ENCODE measurements at places on chromosomes 16 and 17. TPM values are rescaled to one million over a fixed set of nuclear protein-coding genes. Genes with fewer than 3 reads are reported as not detected.

CDH1 gene
- polyA plus RNA-seq: 1.7 TPM

MYO15A gene
- polyA plus RNA-seq: 0.88 TPM

ASPA gene
- not detected for polyA plus RNA-seq

ACSF3 gene
- polyA plus RNA-seq: 19.1 TPM

LRRC46 gene
- 0.57 TPM for polyA plus RNA-seq

E4F1 gene
- polyA plus RNA-seq: not detected

C17orf107 gene
- 1.2 TPM for polyA plus RNA-seq

KRT24 gene
- not detected for polyA plus RNA-seq

PRMT7 gene
- 56.0 TPM for polyA plus RNA-seq

DLX4 gene
- 0.12 TPM for polyA plus RNA-seq

DNA sequence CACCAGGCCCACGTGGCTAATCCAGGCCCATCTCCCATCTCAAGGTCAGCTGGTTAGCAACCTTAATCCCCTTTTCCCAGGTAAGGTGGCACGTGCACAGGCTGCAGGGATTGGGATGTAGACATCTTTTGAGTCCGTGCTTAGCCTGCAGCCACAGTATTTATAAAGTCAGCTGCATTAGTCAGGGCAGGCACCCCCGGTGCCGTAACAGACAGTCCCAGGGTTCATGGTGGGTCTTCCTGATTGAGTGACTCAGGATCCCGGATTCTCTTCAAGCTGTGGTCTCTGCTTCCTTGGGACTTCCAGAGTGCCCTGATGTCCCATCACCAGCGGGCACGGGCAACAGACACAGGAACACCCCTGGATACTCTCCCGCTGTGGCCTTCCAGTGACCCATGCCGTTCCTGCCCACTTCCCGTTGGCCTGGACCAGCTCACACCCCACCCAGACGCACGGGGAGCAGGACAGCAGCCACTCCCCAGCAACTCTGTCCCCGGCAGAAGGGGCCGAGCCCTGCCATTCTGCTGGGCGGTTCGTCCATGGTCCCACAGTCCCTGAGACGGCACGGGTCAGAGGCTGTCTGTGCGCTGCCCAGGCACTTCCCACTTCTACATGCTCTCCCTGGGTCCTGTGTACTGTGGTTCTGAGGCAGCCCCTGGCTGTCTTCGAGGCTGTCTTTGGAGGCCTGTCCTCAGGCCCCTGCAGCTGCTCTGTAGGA, 248.6 kb upstream of the GSE1 start:
- no peak for DNase-seq

GRCh38 chr17:9266697-9267117, 245.4 kb downstream of the NTN1 start:
- DNase-seq: no peak

DNA sequence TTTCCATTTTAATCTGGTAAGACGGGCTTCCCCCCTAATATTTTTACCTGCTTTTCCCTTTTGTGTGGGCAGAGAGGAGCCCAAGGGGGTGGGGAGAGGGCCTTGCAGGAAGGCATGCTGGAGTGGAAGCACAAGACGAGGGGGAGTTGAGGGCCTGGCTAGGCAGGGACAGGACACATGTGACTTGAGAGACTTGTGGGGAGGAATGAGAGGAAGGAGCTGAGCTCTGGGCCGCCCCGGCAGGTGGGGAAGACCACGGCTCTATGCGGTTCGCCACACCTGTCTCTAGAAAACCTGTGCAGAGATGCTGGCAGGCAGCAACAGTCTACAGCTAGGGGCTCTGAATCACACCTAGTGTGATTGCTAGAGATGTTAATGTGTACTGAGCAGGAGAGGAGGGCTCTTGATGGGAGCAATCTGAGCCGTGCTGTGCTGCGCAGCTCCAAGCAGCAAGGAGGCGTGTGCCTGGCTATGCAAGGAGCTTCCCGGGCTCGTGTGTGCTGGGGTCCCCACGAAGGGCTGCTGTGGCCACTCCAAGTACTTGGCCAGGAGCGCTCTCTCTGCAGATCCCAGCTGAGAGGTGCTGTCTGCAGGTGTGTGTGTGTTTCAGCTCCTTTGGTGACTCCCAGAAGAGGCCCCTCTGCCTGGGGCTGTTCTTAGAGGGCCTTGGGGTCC, 50.2 kb downstream of the PDPK1 start:
- DNase-seq: no peak

DNA sequence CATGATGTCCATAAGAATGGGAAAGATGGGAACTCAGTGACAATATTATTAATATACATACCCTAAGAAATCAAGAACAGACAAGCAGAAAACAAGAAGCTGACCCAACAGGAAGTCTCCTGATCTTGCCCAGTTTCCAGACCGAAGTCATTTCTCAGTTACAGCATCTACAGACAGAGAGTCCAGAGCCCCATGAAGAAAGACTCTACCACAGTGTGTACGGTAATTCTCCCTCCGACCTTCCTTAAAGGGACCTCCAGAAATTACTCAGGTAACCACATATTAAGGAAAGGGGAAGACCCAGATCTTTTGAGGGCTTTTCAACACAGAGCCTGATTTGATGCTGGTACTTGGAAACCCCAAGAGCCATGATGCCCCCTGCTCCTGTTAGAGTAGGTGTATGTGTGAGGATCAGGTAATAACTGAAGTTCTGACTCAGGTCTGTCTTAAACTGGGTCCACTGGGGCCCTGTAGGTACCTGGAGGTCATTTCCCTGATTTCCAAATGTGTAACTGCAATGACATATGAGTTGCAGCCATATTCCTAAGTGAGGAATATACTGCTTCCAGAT, 132.4 kb downstream of the ABCA8 start:
- no peak for DNase-seq

DNA sequence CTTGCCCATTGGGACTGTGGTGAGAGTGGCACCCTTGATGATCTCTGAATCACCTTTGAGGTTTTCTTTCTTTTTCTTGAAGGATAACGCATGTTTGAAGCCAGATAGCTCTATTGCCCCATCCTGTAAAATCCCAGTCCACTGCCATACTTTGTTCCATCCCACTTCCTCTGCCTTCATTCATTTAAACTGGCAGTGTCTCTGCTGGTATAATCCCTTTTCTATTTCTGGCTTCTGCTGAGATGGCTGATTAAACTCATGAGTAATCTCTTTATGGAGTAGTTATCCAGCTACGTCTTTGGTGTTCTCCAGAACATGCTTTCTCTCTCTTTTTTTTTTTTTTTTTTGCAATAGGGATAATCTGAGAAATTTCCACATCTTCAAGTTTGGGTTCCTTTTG, 656.5 kb upstream of the SALL1 start:
- no peak for DNase-seq

DNA sequence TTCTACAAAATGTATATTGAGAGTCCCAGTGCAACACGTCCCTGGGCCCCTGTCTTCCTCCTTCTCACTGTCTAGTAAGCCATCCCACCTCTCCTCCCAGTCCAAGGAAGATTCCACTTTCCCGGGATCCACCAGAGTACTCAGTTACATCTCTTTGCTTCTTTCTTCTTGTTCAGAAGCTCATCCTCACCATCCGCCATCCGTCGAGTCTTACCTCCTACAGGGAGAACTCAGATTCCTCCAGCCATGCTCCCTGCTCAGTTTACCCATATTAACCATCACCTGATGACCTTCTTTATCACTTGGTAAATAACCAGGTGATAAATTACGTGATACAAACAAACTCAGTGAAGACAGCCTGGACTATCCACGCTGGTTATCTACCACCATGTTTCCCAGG, 57.1 kb downstream of the CYTH1 start:
- DNase-seq: no peak

GRCh38 chr16:72317446-72317845, 145.5 kb upstream of the PMFBP1 start:
- DNase-seq: peak; percentile 12

DNA sequence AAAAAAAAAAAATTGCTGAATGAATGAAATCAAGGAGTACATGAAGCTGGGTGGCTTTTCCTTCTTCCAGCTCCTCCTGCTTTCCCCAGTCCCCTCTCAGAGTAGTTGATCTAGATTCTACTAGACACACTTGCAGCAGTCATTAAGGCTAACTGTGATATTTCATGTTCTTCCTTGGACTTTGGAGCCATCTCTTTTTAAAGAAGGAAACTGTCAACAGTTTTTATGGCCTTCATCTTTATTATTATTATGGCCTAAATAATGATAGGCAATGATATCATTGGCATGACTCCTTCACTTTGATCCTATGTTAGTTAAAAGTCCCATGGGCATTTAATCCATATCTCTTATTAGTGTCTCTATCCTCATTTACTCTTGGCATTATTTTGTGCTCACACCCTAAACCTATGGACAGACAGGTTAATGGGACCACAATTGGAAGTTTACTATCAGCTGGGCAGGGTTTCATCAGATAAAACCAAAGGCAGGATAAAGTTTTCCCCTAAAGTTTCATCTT, 9.7 kb downstream of the C17orf78 start:
- DNase-seq: no peak

- DNase-seq: no peak
These were observed 82.4 kb downstream of the DNAH17 start for GRCh38 chr17:78494696-78495330.

- DNase-seq: no peak
These were observed 72.1 kb downstream of the BMERB1 start for GRCh38 chr16:15506441-15506840.

- DNase-seq: peak; percentile 27
These were observed 52.6 kb downstream of the RBFOX3 start for GRCh38 chr17:79558091-79558900.

DNA sequence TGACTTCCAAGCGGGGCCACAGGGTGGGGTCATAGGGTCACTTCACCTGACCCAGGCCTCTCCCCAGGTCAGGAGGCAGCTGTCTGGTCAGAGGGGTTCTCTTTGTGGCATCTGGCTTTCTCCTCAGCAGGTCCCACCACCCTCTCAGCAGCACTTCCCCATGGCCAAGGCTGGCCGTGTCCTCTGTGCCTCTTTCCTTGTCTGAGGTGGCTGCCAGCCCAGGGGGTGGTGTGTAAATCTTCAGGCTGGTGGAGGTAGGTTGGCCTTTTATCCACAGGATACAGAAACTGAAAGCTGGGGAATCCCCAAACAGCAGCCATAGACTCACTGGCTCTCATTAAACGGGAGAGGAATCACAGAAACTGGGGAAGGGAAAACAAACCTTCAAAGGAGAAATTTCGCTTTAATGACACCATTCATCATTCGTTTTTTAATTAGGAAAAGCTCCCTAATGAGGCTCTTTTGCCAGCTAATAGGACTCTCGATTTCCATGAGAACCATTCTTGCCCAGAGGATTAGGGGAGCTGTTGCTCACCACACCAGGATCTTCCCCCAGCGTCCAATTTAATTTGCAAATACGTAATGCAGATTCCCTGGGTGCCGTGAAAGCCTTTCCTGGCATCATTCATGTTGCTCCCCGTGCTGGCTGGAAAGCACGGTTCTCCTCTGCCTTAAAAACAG, 18.0 kb downstream of the C17orf75 start:
- no peak for DNase-seq

DNA sequence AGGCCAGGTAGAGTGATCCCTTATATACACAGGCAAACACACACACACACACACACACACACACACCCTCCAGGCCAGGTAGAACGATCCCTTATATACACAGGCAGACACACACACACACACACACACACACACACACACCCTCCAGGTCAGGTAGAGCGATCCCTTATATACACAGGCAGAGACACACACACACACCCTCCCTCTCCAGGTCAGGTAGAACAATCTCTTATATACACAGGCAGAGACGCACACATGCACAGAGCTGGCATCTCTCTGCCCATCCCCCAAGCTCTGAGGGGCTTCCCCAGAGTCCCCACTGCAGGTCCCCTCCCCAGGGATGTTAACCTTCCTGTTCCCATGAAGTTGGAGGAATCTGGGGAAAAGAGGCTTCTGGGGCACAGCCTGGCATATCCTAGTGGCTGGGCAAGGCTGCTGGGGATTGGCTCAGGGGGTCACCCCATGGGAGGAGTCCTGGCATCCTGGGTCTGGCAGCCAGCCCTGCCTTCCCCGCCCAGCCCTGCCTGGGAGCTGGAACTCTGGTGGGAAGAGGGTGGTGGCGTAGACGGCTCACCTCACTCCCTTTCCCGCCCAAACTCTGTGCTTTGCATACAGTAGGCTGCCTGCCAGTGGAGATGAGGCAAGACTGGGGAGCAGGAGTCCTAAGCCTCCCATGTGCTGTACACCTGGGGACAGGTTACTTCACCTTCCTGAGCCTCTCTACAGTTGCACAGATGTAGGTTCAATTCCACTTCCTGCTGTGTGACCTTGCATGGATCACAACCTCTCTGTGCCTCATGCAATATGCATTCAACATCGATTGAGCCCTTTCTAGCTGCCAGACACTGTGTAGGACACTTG, 41.8 kb downstream of the TEKT5 start:
- no peak for DNase-seq

GRCh38 chr17:70919241-70919640, 749.9 kb downstream of the KCNJ2 start:
- no peak for DNase-seq

- DNase-seq: no peak
These were observed 308.0 kb downstream of the GRIN2A start for GRCh38 chr16:9874219-9874618.

DNA sequence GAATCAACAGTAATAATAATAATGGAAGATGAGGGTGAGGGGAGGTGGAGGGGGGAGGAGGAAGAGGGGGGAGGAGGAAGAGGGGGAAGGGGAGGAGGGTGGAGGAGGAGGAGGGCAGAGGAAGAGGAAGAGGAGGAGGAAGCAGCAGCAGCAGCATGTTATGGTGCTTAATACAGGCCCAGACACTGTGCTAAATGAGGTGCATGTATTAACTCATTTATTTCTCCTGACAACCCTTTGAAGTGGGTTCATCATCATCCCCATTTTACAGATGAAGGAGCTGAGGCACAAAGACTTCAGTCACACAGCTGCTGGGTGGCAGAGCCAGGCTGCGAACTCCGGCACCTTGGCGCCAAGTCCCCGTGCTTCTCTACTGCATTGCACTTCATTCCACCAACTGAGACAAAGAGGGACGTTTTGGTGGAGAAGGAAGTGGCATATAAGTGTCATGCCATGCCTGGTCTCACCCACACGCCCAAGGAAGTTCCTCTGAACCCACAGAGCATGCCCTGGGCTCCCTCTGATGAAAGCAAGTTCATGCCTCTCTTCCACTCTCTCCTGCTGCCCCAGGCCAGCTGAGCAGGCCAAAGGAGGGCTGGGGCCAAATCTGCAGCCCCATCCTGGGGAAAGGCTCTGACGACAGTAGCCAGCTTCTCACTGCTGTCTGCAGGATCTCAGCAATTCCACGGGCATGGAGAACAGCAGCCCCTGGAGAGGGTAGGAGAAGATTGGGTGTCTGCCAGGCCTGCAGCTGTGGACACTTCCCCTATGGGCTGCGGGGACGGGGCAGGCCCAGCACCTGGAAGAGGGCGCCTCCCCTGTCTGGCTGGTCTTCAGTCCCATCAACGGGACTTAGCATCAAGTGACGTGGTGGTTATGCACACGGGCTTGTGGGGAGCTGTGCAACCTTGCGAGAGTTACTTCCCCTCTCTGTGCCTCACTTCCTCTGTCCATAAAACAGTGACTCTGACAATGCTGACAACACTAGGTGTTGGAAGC, 21.8 kb downstream of the XYLT1 start:
- no peak for DNase-seq

- DNase-seq: no peak
These were observed 14.8 kb upstream of the GPATCH8 start for GRCh38 chr17:44518032-44518431.

DNA sequence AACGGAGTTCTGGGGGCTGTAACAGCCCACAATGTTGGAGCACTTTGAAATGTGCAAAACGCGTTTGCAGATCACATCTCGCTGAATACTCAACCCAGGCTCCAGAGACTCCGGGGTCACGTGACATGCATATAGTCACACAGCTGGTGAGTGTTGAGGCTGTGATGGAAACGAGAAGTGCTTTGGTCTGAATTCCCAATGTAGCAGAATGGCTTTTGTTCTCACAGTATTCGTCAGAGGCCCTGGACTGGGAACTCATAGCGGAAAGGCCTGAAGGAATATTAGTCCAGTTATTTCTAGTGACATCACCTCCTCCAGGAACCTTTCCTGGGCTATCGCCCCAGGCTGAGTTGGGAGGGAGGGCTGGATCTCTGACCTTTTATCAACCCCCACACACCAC, 95.8 kb upstream of the CRHR1 start:
- peak; percentile 51 for DNase-seq

Data from muscle of arm (tissue), 14 donors.